Activated T-helper 1 cell treated with anti-CD3 and anti-CD28 coated beads, Interleukin-2, amount 50 U/mL, for 16 hours (primary cell): ENCODE measurements at places on chromosomes 13 and 19.

DNA sequence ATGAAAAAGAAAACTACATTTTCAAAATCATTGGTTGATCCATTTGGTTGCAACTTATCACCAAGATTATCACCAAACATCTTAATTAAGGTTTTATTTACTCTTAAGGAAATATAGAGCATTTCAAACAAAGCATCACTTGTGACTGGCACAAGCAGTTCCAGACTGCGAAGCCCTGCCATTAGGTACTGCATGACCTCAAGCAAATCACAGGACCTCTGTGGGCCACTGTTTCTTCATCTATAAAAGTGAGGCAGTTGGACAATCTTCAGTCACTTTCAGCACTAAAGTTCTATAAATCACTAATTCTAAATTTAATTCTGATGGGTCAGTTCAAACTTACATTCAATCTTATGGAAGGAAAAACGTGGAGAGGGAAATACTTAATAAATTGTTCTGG, 2.0 kb downstream of the ELF1 start:
- no peak for DNase-seq

GRCh38 chr19:21047716-21048115, 27.3 kb downstream of the ZNF430 start:
- no peak for DNase-seq

DNA sequence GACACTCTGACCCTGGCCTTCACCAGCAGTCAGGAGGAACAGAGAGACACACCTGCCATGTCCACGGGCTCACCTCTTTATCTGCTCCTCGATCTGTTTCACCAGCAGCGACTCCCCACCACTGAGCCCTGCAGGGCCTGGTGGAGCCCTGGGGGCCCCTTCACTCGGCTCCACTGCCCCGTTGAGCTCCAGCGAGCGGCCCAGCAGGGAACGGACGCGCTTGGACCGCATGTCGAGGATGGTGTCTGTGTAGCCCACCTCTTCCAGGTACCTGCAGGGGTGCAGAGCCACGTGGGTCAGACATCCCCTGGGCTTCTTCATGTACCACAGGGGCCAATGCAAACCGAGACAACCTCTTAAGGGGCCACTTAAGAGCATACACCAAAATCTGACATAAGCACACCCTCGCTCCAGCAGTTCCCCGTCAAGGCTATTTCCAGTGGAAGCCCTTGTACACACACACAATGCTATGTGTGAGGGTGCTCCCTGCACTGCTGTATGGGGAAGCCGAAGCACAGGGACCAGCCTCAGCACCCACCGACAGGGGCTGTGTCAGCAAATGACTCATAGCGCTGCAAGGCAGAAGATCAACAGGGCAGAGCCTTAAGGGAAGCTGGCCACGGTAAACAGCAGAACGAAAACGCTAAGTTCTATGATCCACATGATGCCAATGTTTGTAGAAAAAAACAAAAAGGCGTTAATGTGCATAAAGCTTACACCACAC, 12.7 kb upstream of the FKRP start:
- no peak for DNase-seq

DNA sequence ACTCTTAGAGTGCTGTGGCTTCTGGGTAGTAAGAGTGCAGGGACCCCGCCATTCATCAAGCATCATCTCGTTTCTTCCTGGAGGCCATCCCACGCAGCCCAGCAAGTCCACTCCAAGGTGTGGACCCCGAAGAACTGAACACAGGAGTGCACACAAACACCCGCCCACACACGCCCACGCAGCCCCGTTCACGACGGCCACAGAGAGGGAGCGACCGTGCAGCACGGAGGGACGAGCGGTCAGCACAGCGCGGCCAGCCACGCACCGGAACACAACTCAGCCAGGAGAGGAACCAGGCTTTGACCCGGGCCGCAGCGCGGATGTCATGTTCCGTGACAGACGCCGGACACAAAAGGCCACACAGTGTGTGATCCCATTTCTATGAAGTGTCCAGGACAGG, 18.2 kb upstream of the RANBP3 start:
- DNase-seq, result no peak

GRCh38 chr13:21625366-21625765, 21.4 kb upstream of the MICU2 start:
- DNase-seq, result no peak

- no peak for DNase-seq
Observed at GRCh38 chr19:4035582-4035981, 28.0 kb downstream of the PIAS4 start.

GRCh38 chr19:15479391-15480345, at the start of gene PGLYRP2:
TSS of gene PGLYRP2 (minus strand) at chr19:15479501. CDS start at chr19:15479371, 130 bp downstream.
- no peak for DNase-seq

GRCh38 chr19:19171821-19172532, 1.9 kb upstream of the MEF2B start:
- DNase-seq, result no peak

GRCh38 chr19:5052515-5052914, 83.6 kb downstream of the KDM4B start:
- DNase-seq, result no peak

- no peak for DNase-seq
Observed at GRCh38 chr19:30116984-30117555, 175.0 kb downstream of the URI1 start.

GRCh38 chr19:43518051-43518450, 8.9 kb downstream of the ETHE1 start:
- DNase-seq, result no peak
